ENCODE measurements at places on chromosomes 1 and 21.
A peak's percentile ranks its signal among the peaks of the same experiment; 100 is the strongest.

- peak; percentile 16 for DNase-seq
Measured at GRCh38 chr1:63864224-63864641, 90.4 kb downstream of the ROR1 start.

DNA sequence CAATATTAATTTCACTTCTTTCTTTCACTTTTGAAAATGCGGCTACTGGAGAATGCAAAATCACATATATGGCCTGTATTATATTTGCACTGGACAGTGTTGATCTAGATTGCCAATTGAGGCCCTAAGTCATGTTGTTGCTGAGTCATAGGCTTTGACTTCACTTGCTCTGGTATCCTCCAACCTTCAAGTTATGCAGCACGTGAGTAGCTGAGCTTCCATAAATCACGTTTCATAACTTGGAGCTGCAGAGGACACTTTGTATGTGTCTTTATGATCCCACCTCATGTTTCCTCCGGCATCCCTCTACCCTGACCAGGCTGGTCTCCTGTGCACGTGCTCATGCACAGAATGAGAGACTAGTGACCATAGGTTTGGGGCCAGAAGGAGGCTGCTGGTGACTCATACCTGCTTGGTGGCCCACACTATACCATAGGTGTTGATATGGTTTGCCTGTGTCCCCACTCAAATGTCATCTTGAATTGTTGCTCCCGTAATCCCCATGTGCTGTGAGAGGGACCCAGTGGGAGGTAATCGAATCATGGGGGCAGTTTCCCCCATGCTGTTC, 103.0 kb upstream of the TSPAN2 start:
- DNase-seq = peak; percentile 36

DNA sequence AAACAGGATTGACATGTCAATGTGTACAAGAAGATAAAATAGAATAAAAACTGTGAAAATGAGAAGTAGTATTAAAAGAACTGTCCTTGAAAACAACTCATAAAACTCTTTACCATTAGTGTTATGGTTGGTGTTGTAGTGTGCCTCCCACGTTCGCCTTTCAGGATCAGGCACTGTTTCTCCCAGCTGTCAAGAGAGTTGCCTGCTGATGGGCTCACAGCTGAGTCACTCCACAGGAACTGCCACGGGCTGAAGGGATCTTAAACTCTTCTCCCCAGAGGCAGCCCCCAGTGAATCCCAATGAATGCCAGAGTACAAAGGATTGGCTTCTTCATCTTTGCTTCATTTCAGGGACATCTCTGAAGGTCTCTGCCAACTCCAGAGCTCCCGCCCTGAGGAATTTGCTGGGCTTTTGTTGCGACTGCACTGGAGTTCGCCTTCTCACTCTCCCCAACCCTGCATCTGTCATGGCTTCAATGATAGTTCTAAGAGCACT, 119.6 kb downstream of the ADGRL2 start:
- peak; percentile 74 for DNase-seq

- DNase-seq = no peak
Measured at GRCh38 chr1:156676114-156676819, 940 bp downstream of the NES start.

DNA sequence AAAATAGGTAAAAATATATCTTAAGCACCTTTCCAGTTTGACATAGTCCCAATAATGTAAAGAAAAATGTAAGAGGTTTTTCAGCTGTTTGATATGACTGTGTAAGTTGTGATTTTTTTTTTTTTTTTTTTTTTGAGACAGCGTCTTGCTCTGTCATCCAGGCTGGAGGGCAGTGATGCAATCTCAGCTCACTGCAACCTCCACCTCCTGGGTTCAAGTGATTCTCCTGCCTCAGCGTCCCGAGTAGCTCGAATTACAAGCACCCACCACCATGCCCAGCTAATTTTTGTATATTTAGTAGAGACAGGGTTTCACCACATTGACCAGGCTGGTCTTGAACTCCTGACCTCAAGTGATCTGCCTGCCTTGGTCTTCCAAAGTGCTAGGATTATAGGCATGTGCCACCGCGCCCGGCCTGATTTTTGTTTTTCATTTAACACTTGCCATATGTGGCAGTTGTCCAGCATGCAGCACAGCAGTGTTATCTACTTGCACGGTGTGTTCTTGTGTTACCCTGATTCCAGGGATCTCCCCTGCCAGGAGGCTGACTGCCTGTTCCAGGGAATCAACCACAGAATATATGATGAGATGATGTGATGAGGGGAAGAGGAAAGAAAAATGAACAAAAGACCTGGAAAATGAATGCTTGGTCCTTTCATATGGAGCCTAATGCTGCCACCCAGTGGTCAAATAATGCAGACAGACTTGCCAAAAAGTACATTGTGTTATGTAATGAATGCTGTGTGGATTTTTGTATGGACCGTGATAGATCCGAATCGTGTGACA, 79.0 kb downstream of the RAVER2 start:
- DNase-seq = peak; percentile 81

DNA sequence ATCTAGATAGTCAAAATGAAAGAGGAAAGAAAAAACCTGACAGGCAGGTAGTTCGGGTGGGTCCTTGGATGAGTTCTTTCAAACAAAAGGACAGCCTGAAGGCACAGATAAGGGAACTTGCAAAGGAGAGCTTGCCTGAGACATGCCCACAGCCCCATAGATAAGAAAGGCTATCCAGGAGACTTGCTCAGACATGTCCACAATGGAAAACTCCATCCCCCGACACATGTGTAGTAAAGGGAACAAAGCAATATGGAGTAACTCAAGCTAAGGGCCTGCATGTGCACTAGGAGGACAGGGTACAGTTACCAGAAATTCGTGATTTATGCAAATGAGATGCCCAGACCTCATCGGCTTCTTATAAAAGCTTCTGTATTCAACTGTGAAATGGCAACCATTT, 281.5 kb downstream of the NEGR1 start:
- peak; percentile 34 for DNase-seq

GRCh38 chr1:59163268-59164092, 133.4 kb upstream of the FGGY start:
- peak; percentile 65 for DNase-seq

DNA sequence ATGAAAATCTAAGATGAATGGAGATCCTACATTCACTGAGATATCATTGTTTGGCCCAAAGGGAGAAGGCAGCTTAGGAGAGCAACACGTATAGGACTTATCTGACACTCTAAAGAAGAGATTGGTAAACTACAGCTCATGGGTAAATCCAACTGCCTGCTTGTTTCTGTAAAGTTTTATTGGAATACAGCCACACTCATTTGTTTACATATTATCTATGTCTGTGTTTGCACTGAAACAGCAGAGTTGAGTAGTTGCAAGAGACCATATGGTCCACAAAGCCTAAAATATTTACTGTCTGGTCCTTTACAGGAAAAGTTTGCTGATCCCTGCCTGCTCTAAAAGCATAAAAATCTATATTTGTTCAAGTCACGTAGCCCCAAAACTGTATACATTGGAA, 14.3 kb upstream of the LRRC53 start:
- DNase-seq = no peak

DNA sequence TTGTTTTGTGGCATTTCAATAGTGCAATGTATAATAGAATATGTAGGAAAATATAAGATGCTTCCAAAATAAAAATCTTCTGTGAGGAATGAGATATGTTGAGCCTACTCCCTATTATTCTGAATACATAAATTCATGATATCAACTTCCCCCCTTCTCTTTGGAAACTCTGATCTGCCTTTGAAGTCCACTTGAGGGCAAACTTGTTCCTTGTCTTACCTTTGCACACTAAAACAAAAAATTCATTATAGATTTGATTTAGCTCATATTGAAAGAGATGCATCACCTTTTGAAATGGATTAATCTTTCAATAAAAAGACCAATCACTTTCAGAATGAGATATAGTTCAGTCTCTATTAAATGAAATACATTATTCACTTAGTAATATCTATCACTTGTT, 580.7 kb upstream of the ADGRL4 start:
- peak; percentile 3 for DNase-seq

- DNase-seq = no peak
Measured at GRCh38 chr1:208942394-208943130, 641.0 kb upstream of the CAMK1G start.

DNA sequence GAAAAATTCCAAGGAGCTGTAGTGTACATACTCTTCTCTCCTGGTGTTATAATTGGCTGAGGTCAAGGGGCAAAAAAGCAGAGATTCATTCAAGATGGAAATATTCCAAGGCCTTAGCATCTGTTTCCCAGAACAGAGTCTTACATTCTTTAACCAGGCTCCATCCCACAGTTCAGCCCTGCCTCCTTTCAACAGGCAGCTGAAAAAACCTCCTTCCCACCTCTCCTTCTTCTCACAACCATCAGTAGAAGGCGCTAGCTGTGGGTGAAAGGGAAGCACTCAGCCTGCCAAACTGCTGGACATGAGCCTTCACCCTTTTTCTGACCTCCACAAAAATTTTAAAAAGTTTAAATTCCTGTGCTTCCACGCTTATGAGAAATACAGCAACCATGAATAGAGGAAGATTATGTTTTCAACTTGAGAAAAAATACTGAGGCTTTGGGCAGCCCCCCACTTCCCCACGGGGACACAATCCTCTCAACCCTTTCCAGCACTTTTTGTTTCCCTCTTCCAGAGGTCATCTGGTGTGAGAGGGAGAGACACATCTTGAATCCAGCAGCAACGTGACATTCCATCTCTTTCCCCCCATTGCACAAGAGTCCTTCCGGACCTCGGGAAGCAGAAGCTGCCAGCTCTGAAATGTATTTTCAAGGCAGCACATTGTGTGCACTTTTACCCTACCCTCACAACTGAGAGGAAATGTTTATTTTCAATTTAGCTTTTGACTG, 43.2 kb upstream of the FMO2 start:
- DNase-seq = peak; percentile 96

- no peak for DNase-seq
Measured at GRCh38 chr1:6241887-6242740, 1.9 kb upstream of the HES3 start.

- no peak for DNase-seq
Measured at GRCh38 chr1:111696330-111696729, 42.9 kb downstream of the INKA2 start.

DNA sequence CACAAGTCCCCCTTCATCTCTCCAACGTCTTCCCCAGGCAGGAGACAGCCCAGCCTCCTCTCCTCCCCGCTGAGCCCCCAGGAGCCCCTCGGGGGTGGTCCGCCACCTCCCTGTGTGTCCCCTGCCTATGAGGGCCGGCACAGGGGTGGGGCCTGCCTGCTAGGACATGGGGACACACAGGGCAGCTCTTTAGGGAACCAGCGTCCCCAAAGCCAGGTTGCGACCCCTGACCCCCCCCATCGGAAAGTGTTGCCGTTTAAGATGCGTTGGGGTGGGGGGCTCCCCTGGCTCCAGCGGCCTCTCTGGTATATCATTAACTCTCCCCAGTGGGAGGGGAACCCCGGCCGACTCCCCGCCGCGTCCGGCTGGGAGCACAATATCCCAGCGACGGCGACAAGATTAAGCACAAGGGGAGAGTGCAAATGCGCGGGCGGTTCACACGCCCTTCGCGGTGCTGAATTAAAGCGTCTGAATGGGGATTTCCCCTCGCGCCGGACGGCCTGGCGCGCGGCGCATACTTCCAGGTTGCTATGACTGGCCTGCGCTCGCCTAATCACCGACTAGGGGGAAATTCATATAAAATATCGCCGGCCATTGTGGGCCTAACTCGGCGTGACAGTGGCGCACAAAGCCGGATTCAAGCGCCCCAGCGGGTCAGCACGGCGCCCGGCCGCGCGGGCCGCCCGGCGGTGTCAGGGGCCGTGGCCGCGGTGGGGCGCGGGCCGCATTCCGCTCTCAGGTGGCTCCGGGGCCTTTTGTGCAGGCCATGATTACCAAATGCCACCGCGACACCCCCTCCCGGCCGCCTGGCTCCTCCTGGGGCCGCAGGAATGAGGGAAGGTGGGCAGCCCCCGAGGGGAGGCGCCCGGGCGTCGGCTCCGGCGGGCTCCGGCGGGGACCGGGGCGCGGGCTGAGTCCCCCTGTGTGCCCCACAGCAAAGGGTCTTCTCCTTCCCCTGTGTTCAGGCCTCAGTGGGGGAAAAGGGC, 30.9 kb downstream of the WNT3A start:
- peak; percentile 19 for DNase-seq

DNA sequence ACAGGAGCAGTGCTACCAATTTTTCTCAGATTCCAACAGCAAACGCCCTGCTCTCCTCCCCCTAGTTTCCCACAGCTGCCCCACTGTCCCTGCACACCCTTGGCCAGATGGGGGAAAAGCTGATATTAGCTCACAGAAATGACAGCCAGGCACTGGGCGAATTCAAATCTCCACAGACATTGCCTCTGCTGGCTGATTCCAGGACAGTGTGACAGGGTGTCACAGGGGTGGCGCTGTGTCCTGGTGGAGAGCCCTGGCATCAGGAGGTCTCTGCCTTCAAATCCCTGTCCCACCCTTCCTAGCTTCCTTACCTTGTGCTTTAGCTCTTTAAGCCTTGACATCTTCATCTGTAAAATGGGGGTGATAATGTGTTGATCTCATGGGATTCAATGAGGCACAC, 10.4 kb downstream of the OLIG1 start:
- no peak for DNase-seq

DNA sequence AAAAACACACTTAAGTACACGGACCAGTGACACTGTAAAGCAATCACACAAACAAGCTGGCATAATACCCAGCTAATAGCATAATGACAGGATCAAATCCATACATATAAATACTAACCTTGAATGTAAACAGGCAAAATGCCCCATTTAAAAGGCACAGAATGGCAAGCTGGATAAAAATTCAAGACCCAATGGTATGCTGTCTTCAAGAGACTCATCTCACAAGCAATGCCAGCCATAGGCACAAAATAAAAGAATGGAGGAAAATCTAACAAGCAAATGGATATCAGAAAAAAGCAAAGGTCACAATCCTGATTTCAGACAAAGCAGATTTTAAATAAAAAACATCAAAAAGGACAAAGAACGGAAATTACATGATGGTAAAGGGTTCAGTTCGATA, 79.1 kb upstream of the PTGFR start:
- no peak for DNase-seq

GRCh38 chr21:21722731-21723130, 724.5 kb downstream of the NCAM2 start:
- peak; percentile 11 for DNase-seq

GRCh38 chr1:8815582-8816151, 1.8 kb downstream of the RERE start:
- no peak for DNase-seq

- peak; percentile 37 for DNase-seq
Measured at GRCh38 chr1:17544776-17545350, 5.4 kb downstream of the ARHGEF10L start.

- no peak for DNase-seq
Measured at GRCh38 chr1:239297910-239298309, 88.5 kb upstream of the CHRM3 start.

GRCh38 chr21:31395791-31396190, 51.7 kb upstream of the TIAM1 start:
- no peak for DNase-seq

Data from IMR-90 (cell line).